Activated naive CD8-positive, alpha-beta T cell treated with anti-CD3 and anti-CD28 coated beads, Interleukin-2, amount 50 U/mL, for 16 hours (primary cell): ENCODE measurements at places on chromosomes 3 and 15.

GRCh38 chr3:138778643-138779042, 56.1 kb downstream of the PIK3CB start:
- DNase-seq = no peak

DNA sequence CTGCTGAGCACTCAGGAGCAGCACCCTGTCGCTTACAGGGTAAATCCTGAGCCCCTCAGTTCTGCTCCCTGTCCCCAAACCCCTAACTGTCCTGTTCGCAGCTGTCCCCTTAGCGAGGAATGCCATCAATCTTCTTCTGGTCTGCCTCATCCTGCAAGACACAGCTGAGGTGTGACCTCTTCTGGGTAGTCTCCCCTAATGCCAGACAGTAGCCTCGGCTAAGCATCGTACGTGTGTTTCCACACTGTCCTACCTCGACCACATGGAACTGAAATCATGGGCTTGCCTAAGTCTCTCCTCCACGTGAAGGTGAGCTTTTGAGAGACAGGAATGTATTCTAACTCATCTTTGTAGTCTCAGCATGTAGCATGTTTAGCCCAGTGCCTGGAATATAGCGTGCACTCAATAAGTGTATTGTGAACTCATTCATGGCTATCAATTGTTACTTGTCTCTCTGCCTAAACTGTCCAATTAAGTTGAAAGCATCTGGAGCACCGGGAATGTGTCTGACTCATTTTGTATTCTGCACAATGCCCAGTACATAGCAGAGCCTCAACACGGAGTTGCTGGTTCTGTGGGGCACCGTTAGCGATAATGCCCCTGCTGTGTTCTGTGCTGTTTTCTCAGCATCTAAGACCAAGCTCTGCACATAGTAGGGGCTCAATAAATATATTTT, 90.2 kb downstream of the HES1 start:
- no peak for DNase-seq

DNA sequence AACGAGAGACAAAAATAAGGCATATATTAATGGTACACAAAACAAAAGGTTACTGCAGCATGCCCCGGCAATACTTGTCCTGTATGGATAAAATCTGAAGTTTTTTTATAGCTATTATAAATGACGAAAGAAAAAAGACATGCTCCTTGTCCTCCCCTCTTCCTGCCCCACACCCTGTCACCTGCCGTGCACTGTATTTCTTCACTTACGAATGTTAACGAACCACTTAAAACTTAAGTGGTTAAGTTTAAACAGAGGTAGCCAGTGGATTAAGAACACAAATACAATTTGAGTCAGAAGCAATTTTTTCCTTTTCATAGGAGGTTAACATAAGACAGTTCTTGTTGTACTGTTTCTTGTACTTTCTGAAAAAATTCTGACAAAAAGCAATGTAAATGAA, 799.1 kb upstream of the NECTIN3 start:
- DNase-seq = no peak

DNA sequence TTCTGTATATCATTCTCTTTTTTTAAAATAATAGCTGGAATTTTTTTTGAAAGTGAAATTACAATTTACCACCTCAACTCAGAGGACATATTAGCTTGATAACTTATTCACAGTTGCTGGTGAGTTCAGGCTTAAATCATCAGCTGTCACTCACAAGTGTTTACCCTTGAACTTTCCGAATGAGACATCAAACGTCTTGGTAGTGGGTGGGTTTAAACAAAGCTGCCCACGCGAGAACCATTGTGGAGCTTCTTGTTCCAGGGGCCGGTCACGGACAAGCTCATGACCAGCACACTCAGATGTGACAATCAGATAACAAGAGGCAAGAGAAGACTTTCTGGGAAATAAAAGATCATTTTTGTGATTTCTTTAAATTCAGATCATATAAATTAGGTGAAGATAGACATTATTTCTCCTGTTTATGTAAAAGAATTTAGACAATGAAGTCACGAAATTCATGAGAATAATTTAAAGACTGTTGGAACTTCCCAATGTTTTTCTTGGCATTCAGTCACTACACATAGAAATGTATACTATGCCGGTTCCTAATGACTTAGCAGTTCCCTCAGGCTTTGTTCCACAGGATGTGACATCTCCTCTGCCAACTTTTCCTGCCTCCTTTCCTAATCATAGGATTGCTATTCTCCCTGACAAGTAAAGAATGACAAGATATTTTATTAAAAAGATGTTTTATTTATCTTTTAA, 29.3 kb downstream of the BTD start:
- DNase-seq = no peak

DNA sequence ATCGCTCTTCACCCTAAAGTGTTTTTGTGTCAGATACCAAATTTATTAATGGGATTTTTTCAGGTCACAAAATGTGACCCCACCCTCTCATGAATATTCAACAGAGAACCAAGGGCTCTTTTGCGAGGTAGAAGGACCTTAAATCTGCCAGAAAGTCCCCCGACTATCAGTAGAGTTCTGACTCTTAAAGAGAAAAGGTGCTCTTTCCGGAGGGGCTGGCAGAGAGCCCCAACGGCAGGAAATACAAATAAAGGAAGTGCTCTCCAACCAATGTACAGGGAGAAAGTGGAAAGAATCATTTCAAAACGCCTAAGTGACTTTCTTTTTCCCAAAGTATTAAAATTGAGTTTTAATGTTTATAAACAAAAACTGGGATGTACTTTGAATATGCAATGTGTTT, 517.2 kb downstream of the FOXP1 start:
- DNase-seq = no peak

- no peak for DNase-seq
These were observed 82.8 kb upstream of the TNFSF10 start for GRCh38 chr3:172606021-172606420.

- no peak for DNase-seq
These were observed 226.7 kb upstream of the C2CD4B start for GRCh38 chr15:62391641-62392262.

DNA sequence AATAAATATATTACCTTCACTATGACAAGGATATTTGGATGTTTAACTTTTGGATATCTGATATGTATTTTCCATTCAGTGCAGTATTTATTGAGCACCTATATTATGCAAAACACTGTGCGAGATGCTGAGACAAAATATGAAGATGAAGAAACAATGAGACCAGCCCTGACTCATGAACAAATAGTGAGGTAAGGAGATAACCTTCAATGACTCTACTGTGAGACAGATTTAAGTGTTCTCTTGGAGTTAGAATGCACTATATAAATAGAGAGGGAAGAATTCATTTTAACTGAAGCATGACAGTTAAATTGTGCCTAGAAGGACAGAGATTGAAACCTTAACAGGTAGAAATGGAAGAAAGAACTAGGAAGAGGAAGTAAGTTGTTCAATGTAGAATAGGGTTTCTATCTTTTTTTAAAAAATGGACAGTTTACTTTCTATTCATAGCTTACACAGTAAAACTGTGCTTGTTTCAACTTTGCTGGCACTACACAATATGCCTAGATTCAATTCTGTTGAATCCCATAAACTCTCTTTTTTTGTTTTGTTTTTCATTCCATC, 124.2 kb downstream of the ZBTB20 start:
- DNase-seq = no peak

- DNase-seq = no peak
These were observed 617.5 kb downstream of the ZPLD1 start for GRCh38 chr3:103052236-103052830.

GRCh38 chr3:134991003-134991402, 195.9 kb downstream of the EPHB1 start:
- no peak for DNase-seq

DNA sequence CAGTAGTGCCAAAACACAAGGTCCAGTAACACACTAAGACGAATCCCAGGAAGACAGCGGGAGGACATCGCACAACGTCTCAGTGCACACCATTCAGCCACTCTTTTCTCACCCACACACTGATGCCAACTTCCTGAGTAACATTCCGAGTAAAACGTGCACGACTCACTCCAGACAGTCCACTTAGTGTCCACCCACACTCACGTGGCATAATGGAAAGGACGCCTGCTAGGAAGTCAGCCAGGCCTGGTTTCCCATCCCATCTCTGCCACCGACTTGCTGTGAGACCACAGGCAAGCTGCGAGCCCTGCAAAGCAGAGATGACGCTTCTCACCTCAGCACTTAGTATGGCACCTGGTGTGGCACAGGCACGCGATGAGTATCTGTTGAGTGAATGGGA, 36.8 kb upstream of the VGLL4 start:
- DNase-seq = no peak
